ENCODE measurements at places on chromosomes 12 and 14.

DNA sequence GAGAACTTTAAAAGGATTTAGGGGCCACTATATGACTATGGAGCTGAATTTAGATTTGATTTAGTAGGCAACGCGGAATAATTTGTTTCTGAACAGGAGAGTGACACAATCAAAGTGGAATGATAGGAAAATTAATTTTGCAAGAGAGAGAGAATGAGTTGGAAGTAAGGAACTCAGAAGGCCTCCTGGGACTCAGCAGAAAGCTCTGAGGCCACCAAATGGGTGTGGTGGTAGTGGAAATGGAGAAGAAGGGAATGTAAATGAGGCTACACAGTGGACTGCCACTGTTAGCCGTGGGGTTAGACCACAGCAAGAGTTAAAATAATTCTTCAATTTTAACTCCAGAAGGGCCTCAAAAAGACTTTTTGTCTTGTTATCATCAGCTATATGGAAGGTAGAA lies 102.7 kb downstream of the LRRK2 start:
- no peak for DNase-seq

DNA sequence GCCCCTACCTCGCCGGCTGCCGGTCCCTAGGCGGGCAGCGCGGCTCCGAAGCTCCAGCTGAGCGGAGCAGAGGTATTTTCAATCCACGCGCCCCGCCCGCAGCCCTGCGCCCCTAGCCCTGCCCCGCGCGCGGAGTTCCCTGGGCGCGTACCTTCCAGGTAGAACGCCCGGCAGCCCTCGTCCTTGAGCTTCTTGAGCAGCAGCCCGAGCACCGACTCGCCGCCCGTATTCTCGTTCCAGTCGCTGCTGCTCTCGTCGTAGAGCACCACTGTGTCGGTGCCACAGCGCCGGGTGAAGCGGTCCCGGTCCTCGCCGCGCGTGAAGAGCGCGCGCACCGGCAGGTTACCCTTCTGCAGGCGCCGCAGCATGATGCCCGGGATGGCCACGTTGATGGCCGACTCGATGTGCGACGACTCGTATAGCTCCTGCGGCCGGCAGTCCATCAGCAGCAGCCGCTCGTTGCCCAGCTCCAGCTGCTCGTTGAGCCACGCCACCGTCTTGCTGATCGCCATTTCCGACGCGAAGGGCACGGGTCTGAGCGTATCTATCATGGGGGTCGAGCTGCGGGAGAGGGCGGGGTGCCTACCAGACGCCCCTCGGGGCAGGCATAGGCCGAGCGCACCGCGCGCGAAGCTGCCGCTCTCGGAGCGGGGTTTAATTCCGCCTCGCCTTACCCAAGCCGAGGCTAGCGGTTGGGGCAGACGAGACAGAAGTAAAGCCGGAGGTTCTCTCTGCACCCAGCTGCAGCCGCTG lies 636 bp downstream of the DUSP6 start:
- DNase-seq: no peak

GRCh38 chr14:77909911-77910310 lies 110.0 kb downstream of the ADCK1 start:
- DNase-seq: no peak

DNA sequence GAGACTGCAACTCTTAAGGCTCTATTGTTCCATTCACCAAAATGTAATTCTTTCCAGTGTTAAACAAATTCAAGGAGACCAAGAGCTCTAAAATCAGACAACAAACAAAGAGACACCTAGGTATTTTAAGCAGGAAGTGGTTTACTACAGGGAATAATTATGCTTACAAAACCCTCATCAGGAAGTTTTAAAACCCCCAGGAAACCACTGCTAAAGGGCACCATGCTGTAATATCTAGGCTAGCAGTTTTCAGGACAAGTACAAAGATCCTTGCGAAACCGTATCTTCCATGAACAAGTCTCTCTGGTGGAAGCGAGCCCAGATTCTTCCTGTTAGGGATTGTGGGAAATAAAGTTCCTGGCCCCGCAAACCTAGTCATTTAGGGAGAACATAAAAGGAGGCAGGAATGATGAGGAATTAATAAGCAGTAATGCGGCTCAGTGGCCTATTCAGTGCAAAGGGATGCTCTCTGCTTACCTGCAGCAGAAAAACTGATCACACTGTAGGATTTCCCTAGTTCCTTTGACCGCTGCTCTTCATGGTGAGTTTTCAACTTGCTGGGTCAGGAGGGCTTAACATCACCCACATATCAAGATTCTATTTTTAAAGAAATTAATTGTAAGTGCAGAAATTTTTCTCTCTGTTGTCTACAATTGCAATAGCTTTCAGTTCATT lies 42.8 kb downstream of the ACSM4 start:
- DNase-seq: no peak

- DNase-seq: no peak
These were observed 44.1 kb downstream of the FOS start for GRCh38 chr14:75322746-75323145.

DNA sequence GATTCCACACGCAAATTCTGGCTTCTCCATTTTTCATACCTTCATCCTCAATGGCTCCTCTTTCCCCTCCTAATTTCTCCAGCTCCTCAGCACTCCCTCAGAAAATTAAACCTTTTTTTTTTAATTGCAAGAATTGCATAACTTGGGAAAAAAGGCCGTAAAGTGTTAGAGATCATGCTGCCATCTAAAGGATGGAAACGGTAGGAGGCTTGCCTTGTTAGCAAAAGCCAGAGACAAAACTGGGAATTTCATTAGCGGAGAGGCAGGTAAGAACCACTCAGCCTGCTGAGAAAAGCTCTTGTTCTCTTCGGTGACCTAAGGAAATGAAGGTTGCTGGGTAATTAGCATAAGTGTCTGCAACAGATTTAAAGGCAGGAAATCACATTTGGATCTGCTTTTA lies 204.3 kb downstream of the AEBP2 start:
- no peak for DNase-seq

DNA sequence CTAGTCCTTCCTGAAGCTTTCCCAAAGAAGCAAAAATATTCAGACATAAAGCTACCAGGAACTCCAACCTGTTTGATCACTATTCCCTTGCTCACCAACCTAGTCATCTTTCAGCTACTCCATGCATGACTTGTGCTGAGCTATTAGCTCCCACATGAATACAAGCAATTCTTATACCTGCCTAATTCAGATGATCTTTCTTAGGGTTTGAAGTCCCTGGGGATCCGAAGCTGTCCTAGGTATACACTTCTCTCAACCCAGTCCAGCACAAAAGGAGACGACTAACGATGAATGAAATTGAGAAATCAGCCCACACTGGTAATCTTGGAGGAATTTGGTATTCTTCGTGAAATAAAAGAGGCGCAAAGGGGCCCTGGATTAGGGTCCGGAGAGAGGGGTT lies 631 bp upstream of the PTGR2 start:
- peak; percentile 5 for DNase-seq

DNA sequence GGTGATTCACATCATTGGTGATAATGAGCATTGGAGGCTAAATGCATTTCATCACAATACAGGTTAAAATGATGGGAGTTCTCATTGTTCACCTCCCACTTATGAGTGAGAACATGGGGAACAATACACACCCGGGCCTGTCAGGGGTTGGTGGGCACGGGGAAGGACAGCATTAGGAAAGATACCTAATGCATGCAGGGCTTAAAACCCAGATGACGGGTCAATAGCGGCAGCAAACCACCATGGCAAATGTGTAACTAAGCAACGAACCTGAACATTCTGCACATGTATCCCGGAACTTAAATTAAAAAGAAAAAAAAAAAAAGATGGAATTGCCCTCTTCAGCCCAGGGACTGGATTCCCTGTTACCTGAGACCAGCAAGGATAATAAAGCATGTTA lies 2.3 kb upstream of the LUM start:
- no peak for DNase-seq

DNA sequence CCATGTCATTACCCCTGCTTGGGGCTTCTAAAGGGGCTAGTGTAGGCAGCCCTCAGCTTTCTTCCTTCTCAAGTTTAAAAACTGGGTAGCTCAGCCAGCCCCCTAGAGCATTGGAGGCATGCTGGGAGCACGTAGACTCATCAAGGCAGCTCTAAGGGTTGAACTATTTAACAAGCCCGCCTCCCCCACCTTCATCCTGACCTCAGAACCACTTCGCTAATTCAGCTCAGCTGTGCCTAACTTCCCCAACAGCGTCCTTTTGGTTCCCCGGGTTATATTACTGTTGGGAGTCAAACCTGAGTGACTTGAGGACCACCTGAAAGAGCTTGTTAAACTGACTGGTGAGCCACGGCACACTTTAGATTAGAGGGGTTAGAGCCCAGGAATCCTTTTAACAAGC lies 30.1 kb downstream of the MAX start:
- no peak for DNase-seq

- no peak for DNase-seq
These were observed 905.3 kb upstream of the MDGA2 start for GRCh38 chr14:48580692-48581091.

DNA sequence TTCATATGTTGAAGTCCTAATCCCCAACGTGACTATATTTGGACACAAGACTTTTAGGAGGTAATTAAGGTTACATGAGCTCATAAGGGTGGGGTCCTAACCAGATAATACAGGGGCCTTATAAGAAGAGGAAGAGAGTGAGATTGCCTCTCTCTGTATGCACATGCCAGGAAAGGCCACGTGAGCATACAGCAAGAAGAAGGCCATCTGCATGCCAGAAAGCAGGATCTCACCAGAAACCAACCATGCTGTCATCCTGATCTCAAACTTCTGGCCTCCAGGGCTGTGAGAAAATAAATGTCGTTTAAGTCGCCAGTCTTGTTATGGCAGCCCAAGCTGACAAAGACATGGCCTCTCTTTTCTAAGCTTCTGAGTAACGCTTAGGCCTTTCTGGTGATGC lies 69.0 kb upstream of the GPHB5 start:
- DNase-seq: no peak

GRCh38 chr14:94700336-94700735 lies 69.6 kb downstream of the GSC start:
- no peak for DNase-seq

GRCh38 chr14:61765225-61765943 lies 3.2 kb downstream of the SNAPC1 start:
- no peak for DNase-seq

GRCh38 chr12:65450625-65451024 lies 172.1 kb downstream of the MSRB3 start:
- DNase-seq: no peak

DNA sequence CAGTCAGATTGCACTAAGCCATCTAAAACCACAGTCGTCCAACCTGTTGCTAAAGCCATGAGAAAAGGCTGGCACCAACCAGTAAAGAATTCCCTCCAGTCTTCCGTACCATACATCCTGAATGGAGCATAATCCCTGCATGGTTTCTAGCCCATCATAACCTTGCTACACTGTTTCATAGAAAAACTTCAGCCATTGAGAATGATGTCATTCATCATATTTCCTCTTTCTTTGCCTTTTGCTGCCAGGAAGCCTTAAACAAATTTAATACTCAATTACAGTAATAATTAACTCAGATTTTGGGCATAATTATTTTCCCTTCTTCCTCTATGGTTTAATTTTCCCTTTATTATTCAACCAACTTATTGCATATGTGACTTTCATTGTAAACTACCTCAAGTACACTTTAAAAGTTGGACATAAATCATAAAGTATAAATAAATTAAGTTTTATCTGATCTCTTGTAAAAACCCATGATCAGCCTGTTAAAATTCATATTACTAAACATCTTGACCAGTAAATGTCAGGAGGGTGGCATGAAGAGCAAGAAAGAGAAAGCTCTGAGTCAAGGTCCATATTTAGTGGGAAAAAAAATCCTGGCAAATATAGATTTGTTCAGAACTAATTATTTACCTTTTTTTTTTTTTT lies 264.7 kb downstream of the ZFP36L1 start:
- no peak for DNase-seq

DNA sequence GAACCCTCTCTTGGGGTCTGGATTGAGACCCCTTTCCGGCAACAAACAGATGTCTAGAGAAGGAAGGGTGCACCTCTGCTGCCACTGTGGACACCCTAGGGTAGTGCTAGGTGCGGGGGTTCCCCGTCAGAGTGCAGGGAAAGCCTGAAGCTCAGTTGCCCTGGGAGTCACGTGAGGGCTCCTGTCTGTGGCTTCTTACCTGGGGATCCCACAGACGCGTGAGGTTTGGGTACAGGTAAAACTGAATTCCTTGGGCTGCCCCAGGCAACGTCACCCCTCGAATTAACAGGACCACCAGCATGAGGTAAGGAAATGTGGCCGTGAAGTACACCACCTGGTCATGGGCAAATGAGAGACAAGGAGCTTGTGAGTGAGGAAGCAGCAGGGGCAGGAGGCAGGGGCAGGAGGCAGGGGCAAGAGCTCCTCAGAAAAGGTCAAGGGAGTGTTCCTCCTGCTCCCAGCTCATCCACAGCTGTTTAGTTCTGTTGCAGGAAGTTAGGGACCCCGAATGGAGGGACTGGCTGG lies 21.0 kb upstream of the SLC6A12 start:
- no peak for DNase-seq

DNA sequence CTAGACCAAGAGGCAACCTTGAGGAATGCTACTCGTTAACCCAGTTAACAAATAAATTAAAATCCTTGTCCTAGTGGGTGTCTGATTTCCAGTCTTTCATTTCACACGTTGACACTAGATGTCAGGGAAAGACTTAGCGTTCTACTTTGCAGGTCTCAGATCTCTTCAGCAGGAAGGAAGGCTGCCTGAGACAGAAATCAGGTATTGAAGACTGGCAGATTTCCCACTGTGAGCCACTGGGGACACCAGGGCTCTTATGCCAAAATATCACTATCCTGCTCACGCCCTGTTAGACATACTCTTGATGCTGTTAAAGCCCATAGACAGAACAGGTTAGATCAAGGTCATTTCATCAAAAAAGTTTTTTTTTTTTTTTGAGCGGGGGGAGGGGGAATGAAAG lies 33.0 kb downstream of the EMP1 start:
- DNase-seq: no peak

- no peak for DNase-seq
These were observed 6.7 kb upstream of the LMO3 start for GRCh38 chr12:16612647-16613046.

- DNase-seq: no peak
These were observed at the start of gene DTX3 for GRCh38 chr12:57604454-57604991. TSS of gene DTX3 (plus strand) at chr12:57604824. CDS start at chr12:57606518, 1,694 bp downstream.

DNA sequence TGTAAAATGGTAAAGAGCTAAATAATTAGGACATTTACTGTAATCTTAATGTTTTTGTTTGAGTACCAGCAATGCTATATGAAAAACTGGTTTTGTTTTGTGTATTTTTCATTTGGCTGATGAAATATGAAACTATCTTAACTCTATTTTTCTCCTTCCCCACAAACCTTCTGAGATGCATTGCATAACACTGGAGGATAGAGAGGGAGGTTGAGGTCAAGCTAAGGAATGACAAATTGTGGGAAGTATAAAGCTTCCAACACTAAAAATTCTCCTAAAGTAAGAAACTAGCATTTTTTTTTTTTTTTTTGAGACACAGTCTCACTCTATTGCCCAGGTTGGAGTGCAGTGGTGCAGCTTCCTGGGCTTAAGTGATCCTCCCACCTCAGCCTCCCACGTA lies 31.5 kb upstream of the SRP54 start:
- peak; percentile 27 for DNase-seq

GRCh38 chr12:94244165-94245133 lies 96.1 kb downstream of the PLXNC1 start:
- no peak for DNase-seq

- no peak for DNase-seq
These were observed 55.1 kb downstream of the FOXN4 start for GRCh38 chr12:109253913-109254544.

- peak; percentile 11 for DNase-seq
These were observed 47.8 kb upstream of the KIF21A start for GRCh38 chr12:39490500-39491282.

GRCh38 chr12:188910-189621 lies 24.9 kb downstream of the SLC6A12 start:
- DNase-seq: no peak

All from GM04503 (cell line).